ENCODE measurements at places on chromosomes 7 and 10.

- DNase-seq = no peak
These were observed 10.3 kb downstream of the GALNT11 start for GRCh38 chr7:152035817-152036216.

DNA sequence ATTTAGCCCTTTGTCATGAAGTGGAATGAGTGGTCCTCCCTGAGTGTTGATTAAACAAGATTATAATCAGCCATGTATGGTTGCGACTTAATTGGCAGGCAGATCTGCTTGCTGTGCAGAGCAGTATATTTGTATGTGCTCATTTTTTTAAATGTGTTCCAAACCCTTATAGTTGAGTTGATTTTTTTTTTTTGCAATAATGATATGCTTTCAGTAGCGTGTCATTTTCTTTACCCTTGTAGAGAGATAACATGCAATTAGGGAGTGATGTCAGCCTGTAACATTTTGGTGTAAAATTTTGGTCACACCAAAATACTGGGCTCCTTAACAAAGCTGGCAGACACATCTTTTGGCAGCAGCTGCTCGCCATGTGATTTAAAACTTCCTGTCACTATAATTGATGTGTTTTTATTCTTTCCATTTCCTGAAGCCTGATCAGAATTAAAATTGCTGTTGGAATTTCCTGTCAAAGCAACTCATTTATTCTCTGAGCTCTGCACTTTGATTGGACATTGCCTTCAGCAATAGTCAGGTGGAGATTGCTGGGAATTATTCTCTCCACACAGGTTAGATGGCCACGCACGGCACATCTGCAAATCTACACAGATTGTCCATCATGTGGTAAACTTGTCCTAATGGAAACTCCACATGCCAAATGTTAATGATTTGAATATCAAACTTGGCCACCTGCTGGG is 125.3 kb downstream of the DYNC1I1 start:
- DNase-seq = no peak

- DNase-seq = peak; percentile 76
These were observed 12.1 kb downstream of the PDZD7 start for GRCh38 chr10:101018600-101019439.

GRCh38 chr10:57628592-57629284 is 639.0 kb downstream of the IPMK start:
- no peak for DNase-seq

DNA sequence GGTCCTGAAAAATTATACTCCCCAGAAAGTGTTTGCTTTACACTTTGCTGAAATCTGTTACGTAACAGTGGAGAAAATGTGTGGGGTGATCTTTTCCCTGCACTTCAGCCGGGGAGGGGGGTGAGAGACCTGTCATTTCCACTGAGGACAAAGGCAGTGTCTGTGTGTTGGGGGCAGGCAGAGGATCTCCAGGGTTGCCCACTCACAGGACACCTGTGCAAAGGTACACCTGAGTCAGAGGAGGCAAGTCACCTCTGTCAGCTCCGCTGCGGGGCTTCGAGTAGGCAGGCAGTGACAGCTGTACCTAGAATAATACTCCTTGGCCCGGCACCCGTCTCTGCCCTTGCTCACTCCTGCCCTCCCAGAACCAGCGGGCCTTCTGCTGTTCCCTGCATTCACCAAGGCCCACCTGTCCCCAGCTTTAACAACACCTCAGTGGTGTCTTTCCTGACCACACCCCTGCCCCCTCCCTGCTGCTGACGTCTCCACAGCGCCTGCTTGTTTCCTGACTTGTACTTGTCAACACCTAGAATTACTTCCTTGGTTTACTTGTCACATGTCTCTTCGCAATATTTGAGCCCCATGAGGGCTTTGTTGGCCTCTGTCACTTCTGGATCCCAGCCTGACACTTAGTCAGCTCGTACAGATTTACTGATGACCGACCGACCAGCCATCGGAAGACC is 159.2 kb downstream of the NEURL1 start:
- DNase-seq = no peak

DNA sequence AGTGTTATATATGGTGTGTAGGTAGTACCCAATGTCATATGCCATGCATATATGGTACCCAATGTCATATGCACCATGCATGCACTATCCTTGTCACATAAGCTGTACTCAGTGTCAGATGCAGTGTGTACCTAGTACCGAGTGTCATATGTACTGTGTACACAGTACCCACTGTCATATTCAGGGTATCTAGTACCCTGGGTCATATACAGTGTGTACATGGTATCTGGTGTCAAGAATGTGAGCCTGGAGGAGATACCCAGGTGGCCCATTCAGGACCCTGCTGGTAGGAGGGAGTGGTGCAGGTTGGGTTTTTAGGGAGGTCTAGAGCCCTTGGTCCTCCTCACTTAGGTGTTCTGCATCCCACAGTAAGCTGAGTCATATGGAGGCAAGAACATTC is 1.8 kb downstream of the ZMYND11 start:
- DNase-seq = peak; percentile 37
